ENCODE measurements at places on chromosomes 1 and 21.

DNA sequence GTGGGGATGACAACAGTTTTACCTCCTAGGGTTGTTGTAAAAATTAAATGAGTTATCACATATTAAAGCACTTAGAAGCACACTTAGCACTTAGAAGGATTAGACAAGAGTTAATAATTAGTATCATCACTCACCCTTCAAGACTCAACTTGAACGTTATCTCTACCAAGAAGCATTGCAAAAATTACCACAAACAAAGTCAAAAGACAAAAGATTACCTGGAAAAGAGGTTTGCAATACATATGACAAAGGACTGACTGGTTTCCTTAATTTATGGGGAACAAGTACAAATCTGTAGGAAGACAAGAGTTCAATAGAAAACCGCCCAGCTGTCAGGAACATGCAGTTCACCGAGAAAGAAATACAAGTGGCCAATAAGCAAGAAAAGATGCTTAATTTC, 93.3 kb upstream of the ATP1A1 start:
- no peak for DNase-seq

- no peak for DNase-seq
Measured at GRCh38 chr21:45359451-45360217, 45.3 kb upstream of the COL18A1 start.

DNA sequence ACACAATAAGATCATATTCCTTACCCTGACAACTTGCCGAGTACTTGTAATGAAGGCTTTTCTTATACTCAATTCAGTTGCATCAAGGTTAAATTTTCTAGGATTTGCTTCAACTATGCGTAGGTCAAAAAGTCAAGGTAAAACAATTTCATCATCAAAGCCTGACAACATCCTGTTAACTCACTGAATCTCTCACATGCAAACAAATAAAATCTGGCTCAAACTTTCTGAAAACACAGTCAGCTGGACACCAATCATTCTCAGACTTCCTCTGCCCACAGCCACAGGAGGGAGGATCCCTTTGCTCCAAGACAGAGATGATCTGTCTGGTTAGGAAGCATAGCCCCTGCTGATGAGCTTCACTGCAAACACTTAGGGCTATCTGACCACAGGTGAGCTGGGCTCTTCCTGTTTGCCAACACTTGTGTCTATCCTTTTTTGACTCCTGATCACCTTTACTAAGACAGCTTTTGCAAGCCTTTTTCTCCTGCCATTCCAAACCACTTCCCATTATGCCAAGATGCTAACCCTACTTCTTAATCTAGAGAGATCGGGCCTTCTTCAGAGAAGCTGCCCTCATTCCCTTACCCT, 20.0 kb downstream of the STX6 start:
- DNase-seq = no peak

DNA sequence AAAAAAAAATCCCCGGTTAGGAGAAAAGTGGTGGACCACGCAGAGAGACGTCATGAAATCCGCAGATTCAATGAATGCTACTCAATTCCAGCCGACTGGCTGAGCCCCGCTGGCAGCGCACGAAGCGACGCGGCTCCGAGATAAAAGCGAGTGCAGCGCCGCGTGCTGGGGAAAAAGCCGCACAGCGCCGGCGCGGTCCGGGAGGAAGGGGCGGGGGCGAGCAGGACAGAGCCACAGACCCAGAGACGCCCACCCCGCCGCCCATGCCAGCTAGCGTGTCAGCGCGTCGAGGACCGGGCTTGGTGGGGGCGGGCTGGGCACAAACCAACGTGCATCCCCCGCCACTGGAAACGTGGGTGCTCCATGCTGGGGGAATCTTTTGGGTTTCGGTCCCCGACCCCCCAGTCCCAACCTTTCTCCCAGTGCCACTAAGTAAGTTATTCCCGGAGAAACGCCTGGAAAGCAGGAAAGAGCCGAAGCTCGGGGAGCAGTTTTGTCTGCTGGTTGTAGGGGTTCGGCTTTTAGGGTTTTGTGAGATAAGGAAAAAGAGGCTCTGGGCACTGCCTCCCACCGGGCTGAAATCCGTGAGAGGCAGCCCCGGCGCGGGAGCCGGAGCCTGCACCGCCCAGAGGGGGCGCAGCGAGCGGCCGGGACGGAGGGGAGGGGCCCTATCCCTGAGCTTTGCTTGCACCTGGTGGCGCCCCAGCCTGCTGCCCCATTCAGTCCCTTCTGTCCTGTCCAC, at the start of gene KCNJ6:
Gene KCNJ6, minus strand, starts transcription at position 148 of the 742 bp plus-strand sequence. CDS start 75,775 bp downstream, outside the sequence.
- no peak for DNase-seq

DNA sequence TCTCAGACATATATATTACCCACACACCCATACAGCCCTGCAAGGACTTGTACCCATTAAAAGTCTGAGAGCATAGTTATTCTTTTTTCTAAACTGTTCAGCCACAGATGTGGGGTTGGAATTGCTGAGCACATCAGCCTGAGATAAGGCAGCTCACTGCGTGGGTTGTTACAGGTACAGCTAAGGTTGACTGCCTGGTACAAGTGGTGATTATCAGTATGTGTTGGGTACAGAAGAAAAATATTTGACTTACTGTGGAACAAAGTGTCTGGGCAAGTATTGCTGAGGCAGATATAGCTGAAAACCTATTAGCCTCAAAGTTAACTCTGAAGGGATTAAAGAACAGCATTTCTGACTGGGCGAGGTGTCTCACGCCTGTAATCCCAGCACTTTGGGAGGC, 5.0 kb downstream of the STX12 start:
- no peak for DNase-seq

GRCh38 chr1:108817016-108817415, 39.9 kb downstream of the AKNAD1 start:
- no peak for DNase-seq
